ENCODE measurements at places on chromosomes 16 and 17. TPM values are rescaled to one million over a fixed set of nuclear protein-coding genes. Genes with fewer than 3 reads are reported as not detected.

GRCh38 chr17:73798111-73798748, 154.0 kb upstream of the SDK2 start:
- no peak for DNase-seq

GRCh38 chr16:10976634-10977033, 32.3 kb downstream of the CLEC16A start:
- DNase-seq, result no peak

GRCh38 chr16:75482434-75483205, 12.6 kb downstream of the CHST6 start:
- DNase-seq, result no peak

CCL8 gene
- not detected for total RNA-seq

DNA sequence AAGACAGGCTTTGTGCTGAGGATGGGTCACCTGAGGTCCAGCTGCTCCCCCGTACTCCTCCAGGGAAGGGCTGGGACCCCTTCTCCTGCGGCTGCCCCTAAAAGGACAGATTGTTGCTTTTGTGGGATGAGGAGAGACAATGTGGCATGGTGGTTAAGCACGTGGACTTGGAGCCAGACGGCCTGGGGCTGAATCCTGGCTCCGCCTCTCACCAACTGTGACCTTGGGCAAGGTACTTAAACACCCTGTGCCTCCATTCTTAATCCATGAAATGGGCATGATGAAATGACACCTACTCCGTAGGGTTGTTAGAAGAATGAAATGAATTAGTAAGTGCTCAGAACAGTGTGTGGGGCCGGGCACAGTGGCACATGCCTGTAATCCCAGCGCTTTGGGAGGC, 39.6 kb upstream of the PLCG2 start:
- DNase-seq, result no peak

GRCh38 chr17:60699090-60699489, 21.4 kb downstream of the BCAS3 start:
- DNase-seq, result no peak

- DNase-seq, result no peak
Observed at GRCh38 chr17:66175892-66176291, 16.0 kb downstream of the CEP112 start.

DNA sequence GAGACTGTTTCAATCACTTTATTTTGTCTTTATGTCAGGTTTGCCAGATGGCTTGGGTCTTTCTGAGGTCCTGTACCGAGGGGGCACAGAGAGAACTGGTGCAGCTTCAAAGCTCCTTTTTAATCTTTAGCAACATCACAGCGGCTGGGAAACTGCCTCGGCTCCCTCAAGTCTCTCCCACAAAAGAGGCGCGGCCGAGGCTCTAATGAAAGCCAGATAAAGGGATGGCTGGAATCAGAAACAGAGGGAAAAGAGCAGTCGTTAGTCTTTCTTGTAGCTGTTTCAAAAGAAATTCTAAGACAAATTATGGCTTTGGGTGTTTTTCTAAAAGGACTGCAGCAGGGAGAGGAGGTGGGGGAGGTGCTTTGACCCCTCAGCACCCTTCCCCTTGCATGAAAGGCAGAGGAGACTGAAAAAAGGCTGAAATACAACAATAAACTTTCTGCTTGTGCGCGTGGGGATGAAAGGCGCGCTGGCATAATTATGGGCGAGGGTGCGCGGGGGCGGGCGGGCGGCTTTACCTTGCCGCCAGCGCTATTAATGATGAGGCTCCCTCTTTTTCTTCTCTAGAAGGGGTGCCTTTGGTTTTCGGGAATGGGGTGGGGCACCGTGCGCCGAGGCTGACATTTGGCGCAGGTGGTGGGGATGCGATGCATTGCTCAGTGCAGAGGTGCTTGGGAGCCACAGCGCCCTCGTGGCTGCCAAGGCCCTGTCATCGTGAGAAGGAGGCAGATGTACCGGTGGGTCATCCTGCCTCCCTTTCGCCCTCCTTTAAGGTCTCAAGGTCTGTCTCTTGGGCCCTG, 22.3 kb upstream of the BRD7 start:
- DNase-seq, result no peak

- no peak for DNase-seq
Observed at GRCh38 chr16:14658063-14658462, 25.3 kb downstream of the BFAR start.

NCBP3 gene
- total RNA-seq, result 48.5 TPM

All from CD4-positive, alpha-beta memory T cell (primary cell).